Esophagus squamous epithelium (tissue), 5 donors: ENCODE measurements at places on chromosomes 11 and 22.

DNA sequence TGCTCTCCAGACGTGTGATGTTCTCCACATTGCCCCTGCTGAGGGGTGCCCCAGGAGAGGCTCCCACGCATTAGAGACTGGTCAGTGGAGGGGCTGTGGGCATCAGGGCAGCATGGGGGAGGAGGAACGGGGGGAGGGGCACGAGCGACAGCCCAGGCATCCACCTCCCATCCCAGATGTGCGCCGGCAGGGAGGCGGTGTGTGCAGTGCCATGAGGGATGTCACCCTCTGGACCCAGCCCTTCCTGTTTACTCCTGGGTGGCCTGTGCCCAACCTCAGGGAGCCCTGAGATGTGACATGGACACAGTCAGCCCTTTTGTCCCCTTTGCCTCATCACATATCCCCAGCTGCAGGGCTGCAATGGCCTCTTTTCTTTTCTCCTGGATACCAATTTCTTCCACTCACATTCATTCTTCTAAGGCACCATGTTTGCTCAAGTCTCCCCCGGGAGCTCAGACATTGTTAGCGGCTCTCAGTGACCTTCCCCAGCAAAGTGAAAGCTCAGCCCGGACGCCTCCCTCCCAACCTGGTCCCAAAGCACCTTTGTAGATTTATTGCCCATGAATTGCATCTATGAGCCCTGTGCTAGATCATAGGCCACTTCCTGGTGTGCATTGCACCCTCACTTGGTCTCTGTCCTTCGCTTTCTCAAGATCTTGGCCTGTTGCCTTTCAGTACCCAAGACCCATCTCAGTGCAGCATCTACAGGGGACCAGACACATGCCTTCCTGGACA, 150.6 kb downstream of the CEP164 start:
- DNase-seq = no peak

- DNase-seq = no peak
These were observed 66.3 kb upstream of the PRDM11 start for GRCh38 chr11:45079943-45080719.

DNA sequence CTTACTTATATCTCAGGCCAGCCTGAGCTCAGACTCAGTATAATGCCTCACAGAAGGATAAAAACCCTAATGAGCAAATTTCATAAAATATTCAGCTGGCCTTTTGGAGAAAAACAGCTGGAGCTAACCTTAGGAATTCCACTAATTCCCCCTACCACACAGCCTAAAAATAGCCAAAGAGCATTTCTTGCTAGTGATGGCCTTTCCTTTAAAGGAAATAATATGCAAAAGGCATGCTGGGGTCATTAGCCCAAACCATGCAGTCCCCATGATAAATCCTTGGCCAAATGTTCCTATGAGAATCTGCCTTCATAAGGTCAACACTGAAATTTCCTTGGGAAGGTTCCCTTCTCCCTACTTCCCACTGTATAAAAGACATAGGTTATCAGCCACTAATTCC, 38.2 kb downstream of the SYTL2 start:
- DNase-seq = no peak

- DNase-seq = no peak
These were observed 45.3 kb upstream of the ADA2 start for GRCh38 chr22:17264321-17265052.

GRCh38 chr11:75342231-75342918, 9.1 kb downstream of the ARRB1 start:
- DNase-seq = no peak

DNA sequence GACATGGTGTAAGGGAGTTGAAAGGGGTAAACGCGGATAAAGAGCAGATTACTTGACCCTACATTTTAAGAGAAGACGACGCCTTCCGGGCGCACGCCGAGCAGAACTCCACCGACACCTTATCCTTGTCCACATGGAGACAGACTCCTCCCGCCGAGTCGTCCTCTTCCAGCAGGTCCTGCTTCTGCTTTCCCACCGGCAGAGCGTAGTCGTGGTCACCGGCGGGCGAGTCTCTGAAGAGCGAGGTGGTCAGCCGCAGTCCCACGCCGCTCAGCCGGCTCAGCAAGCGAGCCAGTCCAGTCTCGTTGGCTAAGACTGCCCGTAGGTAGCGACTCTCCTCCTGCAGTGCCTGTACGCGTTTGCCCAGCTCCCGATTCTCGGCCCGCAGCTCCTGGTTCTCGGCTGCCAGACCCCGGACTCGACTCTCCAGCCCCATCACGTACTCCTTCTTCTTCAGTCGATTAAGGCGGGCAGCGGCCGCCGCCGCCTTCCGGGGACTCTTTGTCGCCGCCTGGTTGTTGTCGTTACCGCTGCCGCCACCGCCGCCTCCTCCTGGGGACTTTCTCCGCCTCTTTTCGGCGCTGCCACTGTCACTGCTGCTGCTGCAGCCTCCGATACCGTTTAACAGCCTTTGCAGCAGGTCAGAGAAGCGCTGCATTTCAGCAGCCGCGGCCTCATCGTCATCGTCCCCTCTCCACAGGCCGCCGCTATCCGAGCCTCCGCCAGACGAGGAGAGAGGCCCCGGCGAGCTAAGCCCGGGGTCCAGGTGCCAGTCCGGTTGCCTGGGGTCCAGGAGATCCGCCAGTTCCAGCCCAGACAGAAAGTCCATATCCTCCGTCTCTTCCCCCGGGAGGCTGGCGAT, 945 bp downstream of the CREBZF start:
- DNase-seq = peak; percentile 7

GRCh38 chr11:103994094-103994493, 42.3 kb upstream of the DDI1 start:
- DNase-seq = no peak

- DNase-seq = no peak
These were observed 5.4 kb downstream of the LMF2 start for GRCh38 chr22:50502096-50502495.

- no peak for DNase-seq
These were observed 4.9 kb upstream of the TMEM132A start for GRCh38 chr11:60919320-60919719.

DNA sequence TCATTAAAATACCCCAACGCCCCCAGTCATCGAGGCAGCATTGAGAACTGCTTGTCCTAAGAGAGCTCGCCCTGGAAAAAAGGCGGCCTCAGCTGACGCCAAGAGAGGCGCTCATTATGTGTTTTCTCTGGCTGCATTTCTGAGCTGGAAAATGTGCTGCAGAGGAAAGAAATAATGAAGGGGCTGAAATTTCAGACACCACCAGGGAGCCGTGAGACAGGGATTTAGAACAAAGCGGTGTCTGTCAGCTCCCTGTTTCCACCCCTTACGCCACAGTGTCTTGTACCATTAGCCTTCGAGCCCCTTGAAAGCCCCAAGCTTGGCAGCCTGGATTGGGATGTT, 14.4 kb downstream of the USH1C start:
- no peak for DNase-seq

GRCh38 chr11:117199916-117200812, 994 bp downstream of the TAGLN start:
- no peak for DNase-seq

DNA sequence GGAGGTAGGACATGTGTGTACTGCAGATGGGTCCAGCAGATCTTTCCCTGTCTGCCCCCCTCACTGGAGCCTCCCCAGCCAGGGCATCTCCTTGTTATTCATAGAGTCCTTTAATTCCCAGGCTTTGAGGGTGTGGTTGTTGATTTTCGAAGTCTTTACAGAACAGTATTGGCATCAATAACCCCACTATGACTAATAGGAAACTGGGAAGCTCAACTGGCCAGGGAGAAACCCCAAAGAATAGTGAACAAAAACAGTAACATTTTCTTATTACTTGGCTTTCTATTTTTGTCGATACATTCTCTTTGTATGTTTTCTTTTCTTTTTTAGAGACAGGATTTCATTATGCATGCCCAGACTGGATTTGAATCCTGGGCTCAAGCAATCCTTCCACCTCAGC, 57.9 kb downstream of the NF2 start:
- DNase-seq = no peak

DNA sequence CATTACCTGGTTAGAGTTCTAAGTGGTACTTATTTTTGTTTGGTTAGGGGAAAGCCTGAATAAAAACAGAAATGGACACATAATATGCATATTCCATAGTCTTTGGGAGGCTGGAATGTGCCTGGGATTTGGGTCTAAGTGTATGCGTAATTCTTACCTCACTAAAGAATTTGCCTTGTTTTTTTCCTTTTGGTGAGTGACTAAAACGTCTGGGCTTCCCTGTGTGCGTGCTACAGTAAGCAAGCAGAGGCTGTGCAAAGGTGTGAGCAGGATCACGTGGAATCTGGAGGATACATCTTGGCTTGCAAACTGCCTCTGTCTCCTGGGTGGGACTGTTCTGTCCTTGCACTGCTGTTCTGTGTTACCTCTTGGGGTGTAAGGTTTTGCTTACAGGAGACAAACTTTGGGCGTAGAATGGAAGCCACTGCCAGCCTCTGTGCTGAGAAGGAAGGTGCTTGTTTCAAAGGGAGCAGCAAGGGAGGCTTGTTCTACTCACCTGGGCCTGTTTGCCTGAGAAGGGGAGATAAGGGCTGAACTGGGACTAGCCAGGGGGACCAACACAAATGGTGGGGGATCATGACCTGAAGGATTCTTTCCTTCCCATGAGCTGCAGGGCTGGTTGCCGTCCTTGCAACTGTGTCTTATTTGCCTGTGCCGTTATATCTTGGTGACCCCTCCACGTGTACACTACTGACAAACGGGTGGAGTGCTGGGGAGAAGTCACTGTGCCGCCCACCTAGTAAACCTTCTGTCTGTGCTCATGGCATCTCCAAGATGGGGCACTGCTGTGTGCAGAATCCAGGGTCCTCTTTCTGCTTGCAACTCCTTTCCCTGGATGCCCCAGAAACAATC, 4.5 kb downstream of the NEAT1 start:
- no peak for DNase-seq

- DNase-seq = no peak
These were observed 72.7 kb downstream of the IGLL5 start for GRCh38 chr22:22960307-22960706.

GRCh38 chr22:20121856-20122415, 4.9 kb upstream of the TRMT2A start:
- DNase-seq = no peak

- DNase-seq = no peak
These were observed 566 bp downstream of the DDB1 start for GRCh38 chr11:61332281-61332796.

GRCh38 chr11:130744794-130745193, 171.5 kb downstream of the SNX19 start:
- DNase-seq = no peak

- no peak for DNase-seq
These were observed 122.0 kb downstream of the SLC17A6 start for GRCh38 chr11:22460181-22460580.

DNA sequence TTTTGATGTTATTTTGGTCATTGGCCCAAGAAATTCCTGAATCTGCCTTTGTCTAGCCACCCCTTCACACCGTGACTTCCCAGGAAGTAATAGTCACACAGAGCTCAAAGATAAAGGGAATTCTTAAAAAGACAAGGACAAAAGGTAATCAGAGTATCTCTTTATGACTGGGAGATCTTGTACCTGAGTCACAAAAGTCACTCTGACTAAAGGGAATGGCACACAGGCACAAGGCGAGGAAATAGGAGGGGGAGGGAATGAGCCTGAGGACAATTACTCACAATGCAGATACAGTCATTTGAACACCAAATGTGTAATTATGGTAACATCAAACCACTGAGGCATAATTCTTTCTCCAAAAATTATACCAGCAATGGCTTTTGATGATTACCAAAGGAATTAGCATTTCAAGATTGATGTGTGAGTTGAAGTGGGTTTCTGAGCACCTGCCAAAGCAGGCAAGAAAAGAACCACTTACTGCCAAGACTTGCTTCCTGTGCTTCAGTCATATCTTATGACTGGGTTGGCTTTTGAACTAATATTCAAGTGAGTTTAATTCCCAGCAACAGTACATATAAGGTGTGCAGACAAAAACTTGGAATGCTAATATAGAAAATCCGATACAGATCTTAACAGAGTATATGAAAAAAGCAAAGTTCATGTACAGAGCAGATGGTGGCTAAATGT, 856.4 kb downstream of the LRRC4C start:
- no peak for DNase-seq

- no peak for DNase-seq
These were observed 1255.8 kb downstream of the LRRC4C start for GRCh38 chr11:40203606-40204005.

DNA sequence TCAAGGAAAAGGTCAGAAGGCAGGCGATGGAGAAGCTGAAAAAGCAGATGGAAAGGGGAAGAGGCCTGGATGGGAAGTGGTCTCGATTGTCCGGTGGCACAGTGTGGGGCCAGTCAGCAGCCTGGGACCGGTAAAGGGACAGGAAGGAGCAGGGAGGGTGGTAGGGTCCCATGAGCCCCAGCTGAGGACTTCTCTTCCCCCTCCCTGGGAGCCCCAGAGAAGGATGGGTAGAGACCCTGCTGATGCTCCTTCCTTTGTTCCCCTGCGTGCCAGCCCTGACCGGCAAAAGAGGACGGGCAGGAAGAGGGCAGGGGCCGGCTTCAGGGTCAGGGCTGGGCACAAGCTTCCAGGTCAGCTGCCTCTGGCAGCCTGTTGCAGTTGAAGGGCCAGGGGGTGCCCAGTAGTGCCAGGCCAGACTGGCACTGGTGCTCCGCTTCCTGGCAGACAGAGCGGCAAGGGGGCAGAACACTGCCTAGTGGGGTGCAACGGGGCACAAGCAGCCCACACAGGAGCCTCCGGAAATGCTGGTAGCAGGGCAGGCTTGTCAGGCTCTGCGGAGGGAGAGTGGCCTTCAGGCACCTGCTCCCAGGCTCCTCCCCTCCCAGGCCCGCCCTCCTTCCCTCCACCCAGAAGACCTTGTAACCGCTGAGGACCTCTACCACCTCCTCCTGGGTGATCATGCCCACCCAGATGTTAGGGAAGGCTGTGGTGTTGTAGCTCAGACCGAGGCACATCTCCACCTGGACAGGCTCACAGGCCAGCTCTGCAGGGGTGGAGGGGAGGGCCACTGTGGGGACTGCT, 739 bp upstream of the C1QTNF5 start:
- no peak for DNase-seq

DNA sequence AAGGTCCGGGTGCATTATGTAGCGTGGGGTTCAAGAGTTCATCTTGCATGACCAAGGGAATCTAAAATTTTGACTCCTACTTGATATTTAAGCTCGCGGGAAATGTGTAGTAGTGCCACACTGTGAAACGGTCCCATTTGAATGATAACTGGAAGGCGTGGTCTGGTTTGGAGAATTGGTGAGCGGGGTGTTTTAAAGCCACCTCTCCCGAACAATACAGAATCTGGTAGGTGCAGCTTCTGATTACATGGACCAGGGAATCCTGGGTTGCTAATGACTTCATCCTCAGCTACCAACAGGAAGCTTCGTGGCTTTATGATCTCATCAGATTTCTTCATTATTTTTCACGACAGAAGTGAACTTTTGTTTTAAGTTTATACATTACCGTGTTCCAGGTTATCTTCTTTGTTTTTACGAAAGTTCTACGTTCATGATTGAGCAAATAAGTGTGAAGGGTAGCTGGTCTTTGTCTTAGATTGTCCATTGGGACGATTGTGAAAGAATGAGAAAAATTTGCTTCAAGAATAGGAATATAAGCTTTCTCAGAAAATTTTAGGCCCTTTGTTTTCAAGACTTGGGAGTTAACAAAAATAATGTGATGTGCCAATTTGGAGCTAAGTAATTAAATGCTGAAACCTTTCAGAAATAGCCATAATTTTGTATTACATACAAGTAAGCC, 1.7 kb downstream of the QSER1 start:
- DNase-seq = no peak
